IPS DF 19.7 (cell line): ENCODE measurements at places on chromosomes 6 and 20.

DNA sequence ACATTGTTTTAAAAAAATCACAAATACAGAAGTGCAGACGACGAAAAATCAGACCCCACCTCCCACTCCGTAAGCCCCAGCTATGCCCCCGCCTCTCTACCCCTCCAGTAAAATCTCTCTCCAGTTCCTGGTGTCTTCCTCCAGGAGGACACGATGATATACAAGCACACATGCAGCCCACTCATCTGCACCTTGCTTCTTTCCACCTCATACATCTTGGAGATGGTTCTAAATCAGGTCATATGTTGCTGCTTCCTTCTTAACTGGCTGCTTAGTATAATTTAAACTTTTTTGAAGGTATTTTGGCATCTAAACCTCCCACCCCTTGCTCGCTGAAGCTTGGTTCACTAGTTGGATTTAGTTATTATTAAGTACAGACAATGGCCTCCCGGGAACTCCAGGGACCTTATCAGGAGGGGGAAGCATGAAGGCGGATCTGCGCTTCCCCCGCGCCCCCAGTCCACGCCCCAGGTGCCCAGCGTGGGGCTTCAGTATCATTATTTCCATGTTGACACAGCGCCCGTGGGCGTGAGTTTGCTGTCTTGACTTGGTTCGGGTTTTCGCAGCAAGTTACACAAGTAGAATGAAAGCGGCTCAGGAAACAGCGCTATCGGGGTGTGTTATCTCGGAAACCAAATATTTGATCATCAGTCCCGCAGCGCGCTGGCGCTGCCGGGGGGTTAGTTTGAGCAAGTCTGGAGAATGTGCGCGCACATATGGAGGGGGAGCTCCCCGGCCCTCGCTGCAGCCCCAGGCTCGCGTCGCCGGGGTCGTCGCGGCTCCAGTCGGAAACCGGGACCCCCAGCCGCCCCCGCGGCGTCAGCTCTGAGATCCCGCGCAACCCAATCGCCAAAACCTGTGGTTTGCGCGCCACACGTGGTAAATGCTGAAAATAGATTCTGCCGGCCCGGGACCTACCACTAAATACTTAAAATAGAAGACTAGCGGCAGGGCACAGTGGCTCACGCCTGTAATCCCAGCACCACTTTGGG is 2.3 kb downstream of the BMP7 start:
- DNase-seq = no peak

DNA sequence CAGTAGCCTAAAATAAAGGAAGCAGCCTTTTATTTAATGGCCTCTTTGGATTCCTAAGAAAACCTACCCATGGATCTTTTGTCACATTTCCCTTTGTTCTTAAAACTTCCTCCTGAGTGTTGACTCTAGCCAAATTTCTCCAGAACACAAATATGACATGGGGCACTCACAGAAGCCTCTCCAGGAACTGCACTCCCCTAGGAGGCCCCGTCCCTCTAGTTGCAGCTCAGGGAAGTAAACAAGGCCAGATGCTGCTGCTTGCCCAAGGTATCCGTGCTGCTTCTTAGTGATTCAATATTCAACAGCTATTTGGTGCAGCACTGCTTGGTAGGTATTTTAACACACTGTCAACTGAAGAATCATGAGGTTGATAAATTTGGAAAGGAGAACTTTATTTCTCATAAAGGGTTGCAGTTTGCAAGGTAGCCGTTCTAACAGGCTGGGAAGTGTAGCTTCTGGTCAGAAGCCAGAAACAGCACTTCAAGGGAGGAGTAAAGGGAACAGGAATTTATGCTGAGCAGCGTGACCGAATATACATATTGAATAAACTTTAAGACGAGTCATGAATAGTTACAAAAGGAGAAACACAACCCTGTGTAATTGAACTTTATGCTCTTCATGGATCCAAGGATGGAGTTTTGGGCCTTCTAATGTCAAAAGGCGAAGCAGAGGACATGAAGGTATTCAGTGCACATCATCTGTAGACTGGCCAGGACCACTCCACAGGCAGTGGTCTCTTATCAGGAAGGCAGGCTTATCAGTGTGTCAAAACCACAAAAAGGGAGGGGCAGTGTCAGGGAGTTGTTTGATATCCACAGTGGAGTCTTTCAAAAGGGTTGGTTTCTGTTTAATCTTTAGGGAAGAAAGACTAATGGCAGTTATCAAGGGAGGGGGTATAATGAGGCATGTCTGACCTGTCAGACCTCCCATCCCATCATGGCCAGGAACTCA is 63.3 kb downstream of the CD24 start:
- no peak for DNase-seq

DNA sequence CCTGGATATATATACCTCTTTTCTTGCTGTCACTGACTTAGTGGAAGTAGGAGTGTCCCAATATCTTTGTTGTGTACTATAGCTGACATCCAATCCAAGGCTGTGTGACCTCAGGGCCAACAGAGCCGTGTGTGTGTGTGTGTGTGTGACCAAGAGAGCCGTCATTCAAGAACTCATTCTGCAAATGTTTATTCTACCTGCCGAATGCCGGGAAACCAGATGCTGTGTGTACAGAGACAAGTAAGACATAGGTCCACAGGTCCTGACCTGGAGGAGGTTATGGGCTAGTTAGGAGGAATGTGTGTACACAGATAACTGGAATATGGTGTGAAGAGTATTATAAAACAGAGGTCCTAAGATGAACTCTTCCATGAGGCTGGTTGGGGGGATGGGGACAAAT is 190.0 kb downstream of the DHX35 start:
- no peak for DNase-seq

DNA sequence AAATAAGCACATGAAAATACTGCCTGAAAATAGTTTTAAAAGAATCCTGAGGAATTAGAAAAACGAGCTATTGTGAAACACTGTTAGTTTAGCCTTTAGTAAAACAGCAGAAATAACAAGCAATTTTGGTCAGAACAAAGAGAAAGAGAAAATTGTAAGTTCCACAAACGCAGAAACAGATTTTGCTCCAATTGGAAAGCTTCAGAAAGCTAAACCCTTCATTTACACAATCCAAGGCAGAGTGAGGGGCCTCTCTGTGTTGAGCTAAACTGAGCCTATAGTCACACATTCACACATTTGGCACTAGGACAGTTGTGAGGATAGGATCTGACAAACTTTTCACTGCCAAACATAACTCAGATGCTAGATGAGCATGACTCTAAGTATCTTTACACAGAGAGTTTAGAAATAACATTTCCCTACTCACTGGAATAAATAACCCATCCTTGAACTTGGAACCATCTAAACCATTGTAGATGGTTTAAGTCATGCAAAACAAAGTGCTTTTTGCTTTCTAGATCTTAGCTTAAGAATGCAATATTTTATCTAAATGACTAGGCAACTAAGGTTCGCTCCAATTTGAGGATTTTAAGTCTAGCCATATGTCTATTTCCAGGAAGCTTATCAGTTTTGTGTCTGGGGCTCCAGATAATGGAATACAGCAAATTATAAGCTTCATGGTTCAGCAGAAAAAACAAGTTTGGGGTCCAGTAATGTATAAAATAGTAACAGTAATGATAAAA is 122.6 kb downstream of the SGK1 start:
- DNase-seq = no peak

DNA sequence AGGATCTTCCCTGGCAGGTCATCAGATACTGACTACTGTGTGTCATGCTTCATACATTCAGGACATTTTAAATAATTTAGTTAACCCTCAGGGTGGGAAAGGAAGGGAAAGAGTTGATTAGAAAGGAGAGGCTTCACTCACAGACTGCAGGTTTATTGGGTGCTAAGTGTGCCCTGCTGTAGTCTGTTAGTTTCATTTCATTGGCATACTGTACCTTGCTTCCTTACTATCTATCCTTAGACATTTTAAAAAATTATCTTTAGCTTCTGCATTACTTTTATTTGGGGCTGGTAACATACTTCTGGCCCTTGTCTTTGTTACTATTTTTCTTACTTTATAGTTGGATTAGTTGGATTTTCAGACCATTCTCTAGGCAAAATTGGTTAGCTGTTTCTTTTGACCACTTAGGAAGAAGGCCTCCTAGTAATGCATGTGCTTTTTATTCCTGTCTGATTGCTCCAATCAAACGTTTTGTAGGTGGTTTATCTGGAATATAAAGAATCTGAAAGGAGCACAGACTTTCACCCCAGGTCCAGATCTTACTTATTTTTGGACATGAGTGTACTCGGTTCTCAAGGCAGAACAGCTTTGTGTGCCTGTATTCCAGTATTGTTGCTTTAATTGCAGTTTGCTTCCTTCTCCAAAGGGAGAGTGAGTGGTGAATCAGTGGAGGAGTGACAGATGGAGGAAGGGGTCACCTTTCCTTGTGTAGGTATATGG is 82.7 kb upstream of the PRDM1 start:
- DNase-seq = no peak

DNA sequence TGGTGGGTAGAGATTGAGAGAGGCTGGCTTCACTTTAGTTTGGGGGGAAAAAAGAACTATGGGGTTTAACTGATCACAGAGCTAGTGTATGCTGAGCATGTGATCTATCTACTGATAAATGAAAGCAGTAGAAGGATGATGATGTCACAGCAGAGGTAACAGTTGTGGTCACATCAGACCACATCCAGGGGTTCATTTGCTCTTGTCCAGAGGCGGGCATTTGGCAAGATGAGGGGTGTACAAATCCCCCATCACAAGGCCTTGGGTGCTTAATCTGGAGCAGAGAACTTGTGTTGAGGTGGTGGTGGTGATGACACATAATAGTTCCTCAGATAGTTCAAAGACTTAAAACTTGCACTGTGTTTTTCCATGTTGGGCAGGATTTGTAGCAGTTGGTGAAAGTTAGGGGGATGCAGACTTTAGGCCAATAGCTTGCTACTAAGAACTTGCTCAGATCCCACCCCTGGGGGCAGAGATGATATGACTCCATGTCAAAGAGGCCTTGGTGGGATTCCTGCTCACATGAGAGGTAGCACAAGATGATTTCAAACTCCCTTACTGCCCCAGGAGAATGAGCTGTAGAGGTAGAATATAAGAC is 63.4 kb downstream of the PRDM1 start:
- no peak for DNase-seq

DNA sequence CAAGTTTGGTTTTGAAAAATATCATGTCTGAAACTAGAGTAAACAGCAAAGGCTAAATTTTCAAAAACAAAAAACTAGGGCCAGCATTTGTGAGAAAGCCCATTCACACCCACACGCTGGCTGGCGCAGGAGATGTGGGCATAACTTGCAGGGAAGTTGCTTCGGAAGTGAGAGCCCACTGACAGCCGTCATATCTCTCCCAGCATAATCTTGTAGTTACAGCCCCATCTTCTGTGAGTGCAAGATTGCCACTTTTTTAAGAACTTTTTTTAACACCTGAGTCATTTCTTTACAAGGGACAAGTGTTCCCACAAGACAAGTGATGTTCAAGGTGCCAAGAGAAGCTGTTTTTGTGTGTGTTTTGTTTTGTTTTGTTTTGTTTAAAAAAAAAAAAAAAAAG is 212.5 kb upstream of the CNR1 start:
- DNase-seq = no peak

GRCh38 chr6:93238632-93239031 is 180.7 kb downstream of the EPHA7 start:
- no peak for DNase-seq

DNA sequence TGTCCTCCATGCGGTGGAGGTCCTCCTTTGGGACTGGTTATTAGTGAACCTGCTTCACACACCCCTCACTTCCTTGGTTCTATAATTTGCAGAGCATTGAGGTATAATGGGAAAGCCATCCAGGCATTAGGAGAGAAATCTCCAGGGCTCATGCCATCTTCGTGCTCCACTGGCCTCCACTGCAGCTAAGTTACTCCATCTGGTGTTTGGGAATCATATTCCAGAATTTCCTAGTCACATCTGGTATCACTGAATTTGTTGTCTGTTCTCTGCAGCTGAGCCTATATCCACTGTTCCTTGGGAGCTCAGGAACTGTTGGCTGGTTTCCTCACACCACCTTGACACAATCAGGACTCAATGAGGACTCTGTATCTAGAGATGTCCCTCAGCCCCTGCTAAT is 173.0 kb upstream of the TSHZ2 start:
- DNase-seq = no peak

DNA sequence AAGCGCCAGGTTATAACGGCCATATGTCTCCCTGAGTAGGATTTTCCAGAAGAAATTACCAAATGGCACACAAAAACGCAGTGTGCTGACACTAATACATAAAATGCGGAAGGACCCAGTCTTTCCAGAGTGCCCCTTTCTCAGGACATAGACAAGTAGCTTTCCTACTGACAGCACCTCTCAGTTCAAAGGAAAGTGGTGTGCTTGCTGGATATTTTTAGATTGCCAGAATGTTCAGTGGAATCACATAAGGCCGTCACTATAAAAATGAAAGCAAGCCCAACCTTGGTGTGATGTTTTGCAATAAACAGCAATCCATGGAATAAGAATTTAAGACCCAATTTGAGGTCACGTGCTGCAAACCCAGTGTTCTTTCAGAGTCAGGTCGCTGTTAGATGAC is 135.5 kb upstream of the AGPAT4 start:
- DNase-seq = no peak

DNA sequence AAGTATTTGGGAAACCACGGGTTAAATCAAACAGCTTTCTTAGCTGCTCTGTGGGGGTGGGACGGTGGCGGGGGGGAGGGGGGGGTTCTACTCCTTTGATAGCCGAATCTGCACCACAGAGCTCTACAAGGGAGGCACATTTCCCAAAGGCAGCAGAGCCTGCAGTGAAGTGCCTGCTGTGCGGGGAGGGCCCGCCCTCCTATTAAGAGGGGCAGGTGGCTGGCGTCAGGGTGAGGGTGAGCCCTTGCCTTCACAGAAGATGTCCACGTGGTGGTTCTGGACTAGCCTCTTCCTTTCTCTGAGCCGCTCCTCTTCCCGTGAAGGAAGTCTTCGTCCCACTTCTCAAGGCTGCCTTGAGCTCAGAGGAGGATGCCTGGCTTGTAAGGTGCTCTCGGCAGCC is 174.9 kb upstream of the THBS2 start:
- no peak for DNase-seq

DNA sequence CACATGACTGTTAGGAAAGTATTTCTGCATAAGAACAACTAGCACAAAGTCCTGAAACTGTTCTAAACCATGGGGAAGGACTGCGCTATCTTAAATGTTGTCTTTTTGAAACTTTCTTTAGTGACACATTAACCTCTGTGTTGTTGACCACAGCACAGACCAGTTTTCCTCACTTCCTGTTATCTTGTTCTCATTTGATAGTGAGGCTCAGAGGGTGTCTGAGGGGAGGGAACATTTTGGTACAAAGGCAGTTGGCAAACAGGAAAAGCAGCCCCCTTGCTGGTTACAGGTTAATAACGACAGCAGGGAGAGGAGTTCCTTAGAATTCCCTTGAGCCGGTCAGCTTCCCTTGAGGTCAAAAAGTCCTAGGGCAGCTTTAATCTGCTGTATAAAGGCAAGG is 143.5 kb upstream of the BMP2 start:
- no peak for DNase-seq

- DNase-seq = peak; percentile 23
Measured at GRCh38 chr6:168956884-168957730, 296.5 kb downstream of the THBS2 start.

GRCh38 chr6:121223212-121223611 is 111.1 kb downstream of the TBC1D32 start:
- no peak for DNase-seq

DNA sequence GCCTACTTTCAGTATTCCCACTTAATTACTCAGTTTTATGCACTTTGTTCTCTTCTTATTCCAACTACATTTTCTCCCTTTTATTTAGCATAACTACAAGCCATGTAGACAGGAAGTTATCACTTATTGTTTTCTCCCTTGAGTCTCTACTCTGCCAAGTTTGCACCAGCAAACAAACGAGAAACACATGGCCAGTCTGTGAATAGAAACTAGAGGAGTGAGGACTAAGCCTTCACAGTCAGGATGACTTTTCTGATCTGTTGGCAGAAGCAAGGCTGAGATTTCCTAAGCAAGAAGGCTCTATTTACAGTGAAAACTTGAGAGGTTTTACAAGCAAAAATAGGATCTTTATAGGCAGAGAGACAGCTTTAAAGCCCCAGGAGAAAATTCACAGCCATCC is 69.8 kb upstream of the TINAG start:
- no peak for DNase-seq
